ENCODE measurements at places on chromosomes 4 and X.

GRCh38 chr4:71202705-71203104, 136.1 kb upstream of the SLC4A4 start:
- DNase-seq, result no peak

DNA sequence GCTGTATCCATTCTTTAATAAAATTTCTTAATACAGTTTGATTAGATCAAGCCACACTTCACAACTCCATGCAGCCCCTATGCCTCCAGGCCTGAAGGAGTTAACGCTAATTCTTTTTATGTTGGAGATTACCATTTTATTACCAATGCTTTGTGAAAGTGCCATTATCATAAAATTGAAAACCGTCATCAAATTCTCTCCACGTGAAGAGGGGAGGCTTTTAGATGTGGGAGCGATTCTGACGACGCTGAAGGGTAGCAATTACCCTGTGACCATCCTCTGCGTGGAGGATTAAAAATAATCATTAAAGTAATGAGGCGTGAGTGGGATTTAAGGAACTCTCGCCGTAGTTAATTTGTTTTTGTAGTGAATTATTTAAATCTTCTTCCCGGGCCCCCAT, 278.8 kb downstream of the CRLF2 start:
- no peak for DNase-seq

DNA sequence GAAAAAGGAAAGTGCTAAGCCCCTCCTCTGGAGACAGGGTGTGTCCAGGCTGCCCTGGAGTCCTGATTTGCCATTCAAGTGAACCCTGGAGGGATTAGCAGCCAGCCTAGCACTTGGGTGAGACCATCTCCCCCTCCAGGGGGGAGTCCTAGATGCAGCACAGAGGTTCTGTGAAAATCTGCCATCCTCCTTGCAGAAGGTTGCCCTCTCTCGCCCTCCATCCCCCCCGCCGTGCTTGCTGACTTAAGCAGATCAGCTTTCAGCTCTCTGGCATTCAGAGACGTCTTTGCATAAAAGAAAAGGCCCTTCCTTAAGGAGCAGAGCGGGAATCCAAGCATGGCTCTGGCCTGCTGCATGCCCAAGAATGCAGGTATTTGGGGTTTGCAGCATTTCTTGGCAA, 102.1 kb upstream of the SCML1 start:
- no peak for DNase-seq

DNA sequence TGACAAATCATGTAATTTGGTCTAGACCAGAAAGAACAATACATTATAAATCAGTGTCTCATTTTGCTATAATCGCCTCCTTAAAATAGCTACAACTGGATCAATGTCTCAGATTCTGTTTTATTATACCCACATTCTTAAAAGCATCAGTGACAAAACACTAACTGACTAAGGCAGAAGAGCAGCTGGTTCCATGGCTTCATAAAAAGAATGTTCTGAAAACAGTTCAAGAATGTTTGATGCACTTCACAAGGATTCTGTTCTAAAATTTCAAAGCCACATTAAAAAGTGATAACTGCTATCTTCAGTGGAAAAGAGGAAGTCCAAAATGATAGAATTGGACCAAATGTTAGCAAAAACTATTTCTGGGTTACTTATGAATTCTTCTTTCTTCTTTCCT, 69.8 kb downstream of the COL25A1 start:
- DNase-seq, result no peak

DNA sequence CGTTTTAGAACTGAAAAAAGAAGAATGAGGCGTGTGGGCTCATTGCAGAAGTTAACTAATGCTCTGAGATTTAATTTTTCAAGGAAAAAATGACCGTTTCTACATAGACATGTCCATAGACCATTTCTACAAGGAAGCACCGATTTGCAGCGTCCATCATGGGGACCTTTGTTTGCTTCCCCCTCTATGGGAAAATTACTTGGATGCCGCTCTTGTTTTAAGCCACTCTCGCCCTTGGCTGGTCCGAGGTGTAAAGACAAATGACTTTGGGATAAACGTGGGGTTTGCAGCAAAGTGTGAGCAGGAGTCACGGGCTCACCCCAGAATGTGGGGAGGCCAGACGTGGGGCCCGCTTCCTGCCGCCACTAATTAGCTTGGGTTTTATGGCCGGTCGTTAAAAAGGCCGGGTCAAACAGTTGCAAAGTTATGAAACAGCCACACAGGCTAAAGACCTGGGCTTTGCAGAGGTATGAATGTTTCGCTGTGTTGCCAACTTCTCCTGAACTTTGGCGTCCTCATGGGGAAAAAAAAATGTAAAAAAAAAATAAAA, 235.9 kb downstream of the SHOX start:
- no peak for DNase-seq

DNA sequence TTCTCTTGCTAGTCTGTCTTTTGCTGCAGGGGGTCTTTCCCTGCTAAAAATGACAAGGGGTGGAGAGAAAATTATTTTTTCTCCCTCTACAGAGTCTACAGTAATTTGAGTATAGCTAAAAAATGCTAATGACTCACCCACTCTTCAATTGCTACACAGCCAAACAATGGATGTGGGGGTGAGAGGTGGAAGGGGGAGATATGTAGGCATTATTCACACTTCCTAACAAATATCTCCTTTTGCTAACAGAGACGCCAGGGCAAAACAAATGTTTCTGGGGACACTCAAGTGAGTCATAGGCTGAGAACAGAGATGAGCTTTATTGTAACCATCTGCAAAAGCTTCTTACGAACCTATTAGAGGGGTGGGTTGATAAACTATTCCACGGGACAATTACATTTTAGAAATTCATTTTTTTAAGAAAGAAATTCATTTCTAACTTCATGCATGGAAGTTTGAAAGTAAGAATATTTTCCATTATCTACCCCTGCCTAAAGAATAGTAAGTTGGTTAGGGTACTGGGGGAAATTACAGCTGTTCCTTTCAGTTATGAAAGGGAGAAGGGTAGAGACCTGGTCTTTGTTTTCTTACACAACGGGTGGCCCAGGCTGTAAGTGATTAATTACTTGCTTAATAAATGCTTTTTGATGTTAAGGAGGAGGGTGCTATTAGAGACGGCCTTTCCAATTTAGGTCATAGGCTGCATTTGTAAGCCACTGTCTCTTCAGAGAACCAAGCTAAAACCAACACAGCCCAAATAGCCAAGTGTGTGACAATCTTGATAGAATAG, 12.8 kb downstream of the SCD5 start:
- DNase-seq, result no peak

GRCh38 chr4:25805255-25805860, 57.4 kb downstream of the SEL1L3 start:
- no peak for DNase-seq

- DNase-seq, result no peak
Measured at GRCh38 chrX:139844163-139844562, 88.7 kb downstream of the ATP11C start.

DNA sequence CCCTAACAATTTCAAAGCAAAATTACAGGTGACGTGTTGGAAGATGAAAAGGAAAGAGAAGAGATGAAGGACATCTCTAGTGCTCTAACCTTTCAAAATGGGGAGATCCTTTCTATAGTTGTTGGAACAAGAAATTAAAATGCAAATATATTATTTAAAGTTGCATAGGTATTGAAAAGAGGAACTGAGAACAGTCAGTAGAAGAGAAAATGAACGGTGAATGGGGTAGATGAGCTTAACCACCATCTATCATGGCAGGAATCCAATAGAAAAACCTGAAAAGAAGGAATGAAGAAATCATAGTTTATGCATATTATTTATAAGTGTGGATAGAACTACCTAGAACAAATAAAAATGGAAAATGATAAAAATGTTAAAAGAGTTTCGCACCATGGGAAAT, 42.0 kb downstream of the ANXA5 start:
- DNase-seq, result no peak

- DNase-seq, result no peak
Measured at GRCh38 chr4:13032936-13033335, 451.2 kb downstream of the RAB28 start.
